Left renal cortex interstitium (tissue), 4 donors: ENCODE measurements at places on chromosomes 7 and 10. TPM values are rescaled to one million over a fixed set of nuclear protein-coding genes. Genes with fewer than 3 reads are reported as not detected.

The CPEB3 gene
- 4.0 TPM for polyA plus RNA-seq

The VAX1 gene
- polyA plus RNA-seq = not detected

The CTBP2 gene
- 86.7 TPM for polyA plus RNA-seq

The GRK5 gene
- 17.4 TPM for polyA plus RNA-seq

The GALNT17 gene
- 4.8 TPM for polyA plus RNA-seq

The ANK3 gene
- 130 TPM for polyA plus RNA-seq
